NCI-H2029 treated with DMSO at 0.1 percent for 48 hours (cell line): ENCODE measurements at places on chromosomes 16 and 17.

GRCh38 chr17:9645851-9646545 lies 681 bp downstream of the USP43 start:
- no peak for DNase-seq

- no peak for DNase-seq
Observed at GRCh38 chr17:30720013-30720471, 104.5 kb downstream of the CRLF3 start.

DNA sequence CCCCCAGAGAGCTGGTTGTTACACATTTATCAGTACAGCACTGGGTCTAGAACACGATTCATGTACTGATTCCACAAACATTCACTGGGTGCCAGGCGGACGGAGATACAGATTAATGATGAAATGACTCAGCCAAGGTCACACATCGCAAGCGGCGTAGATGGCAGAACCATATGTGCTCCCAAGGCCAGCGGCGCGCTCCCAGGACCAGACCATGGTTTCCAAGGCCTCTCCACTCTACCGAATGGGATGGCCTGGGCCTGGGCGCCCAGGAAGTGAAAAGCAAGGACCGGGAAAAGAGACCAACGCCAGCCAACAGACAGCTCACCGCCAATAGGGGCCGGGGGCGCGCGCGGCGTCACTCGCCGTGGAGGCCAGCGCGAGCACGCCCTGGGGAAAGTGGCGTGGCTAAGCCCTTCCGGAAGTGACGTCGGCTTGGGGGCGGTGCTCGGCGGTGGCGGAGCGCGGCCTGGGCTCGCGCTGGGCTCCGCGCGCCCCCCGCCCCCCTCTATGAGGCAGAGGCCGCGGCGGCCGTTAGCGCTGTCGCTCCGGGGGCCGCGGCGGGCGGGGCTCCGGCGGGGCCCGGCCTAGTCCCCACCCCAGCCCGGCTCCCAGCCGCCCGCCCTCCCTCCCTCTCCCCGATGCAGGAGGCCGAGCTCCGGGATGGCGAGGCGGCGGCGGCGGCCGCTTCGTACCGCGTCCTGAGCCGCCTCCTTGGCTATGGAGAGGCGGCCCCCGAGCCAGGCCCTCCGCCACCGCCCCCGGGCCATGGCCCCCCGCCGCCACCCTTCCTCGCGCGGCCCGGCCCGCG lies at the start of gene SOCS7:
TSS of gene SOCS7 (plus strand) at position 433 of the 811 bp plus-strand sequence. CDS start at position 642, 209 bp downstream.
- DNase-seq: peak; percentile 58

DNA sequence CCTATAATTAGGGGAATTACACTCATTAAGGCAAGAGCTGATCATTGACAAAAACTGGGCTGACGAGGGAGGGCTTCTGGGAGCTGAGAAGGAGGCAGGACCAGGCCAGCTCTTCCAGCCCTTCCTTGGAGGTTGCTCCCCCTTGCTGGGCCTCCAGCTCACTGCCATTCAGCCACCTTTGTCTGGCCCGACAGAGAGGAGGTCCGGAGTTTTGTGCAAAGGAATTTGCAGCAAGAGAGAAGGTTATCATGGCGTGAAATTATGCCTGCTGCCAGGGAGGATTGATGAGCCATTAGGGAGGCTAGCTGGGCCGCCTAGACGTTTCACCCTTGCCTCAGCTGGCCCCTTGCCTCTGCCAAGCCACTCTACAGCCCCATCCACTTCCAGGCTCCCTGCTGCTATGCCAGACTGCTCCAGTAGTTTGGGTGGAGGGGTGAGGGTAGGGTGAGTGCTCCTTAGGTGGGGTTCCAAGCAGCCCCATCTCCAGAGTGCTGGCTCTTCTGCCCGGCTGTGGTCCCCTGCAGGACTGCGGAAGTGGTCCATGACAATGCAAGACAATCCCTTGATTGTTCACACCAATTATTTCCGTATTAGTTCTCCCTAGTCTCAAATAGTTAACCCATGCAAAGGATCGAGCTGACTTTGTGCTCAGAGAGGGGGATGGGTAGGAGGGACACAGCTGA lies 17.1 kb upstream of the PHF12 start:
- DNase-seq: no peak

DNA sequence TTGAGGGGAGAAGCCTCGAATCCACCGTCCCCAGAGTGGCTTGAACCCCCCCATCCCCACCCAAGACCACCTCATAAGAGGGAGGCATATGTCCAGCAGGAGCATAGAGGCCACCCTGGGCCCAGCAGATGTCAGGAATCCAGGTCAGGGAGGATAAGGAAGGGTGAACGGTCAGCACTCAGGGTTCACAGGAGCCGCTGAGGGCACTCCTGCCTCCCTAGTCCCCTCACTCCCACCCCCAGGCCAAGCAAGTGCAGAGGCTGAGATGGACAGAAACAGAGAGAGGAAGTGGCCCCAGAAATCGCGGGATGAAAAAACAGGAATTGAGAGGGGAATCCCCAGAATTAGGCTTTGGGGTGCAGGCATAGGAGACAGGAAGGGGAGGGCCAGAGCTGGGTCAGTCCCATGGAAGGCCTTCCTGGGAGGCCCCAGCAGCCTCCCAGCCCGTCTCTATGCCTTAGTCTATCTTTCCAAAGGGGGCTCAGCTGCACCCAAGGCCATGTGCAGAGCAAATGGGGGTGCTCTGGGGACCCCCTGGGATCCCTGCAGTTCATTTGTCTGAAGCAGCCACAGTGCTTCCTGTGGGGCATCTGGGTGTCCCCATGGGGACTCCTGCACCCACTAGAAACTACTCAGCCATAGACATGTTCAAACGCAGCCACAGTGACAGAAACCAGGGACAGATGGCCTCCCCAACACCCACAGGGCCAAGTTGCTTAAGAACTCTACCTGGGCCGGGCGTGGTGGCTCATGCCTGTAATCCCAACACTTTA lies 1.7 kb downstream of the CMTM3 start:
- no peak for DNase-seq

- DNase-seq: no peak
Observed at GRCh38 chr16:391885-392335, 5.1 kb upstream of the NME4 start.

DNA sequence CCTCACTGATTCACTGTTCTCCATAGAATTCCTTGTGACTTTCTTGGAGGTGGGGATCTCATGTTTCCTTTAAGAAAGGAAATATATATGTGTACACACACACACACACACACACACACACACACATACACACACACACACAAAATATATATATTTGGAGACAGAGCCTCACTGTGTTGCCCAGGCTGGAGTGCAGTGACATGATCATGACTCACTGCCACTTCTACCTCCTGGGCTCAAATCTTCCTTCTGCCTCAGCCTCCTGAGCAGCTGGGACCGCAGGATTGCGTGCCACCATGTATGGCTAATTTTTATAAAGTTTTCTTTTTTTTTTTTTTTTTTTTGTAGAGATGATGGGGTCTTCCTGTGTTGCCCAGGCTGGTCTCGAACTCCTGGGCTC lies 45.9 kb downstream of the CDH13 start:
- DNase-seq: no peak

DNA sequence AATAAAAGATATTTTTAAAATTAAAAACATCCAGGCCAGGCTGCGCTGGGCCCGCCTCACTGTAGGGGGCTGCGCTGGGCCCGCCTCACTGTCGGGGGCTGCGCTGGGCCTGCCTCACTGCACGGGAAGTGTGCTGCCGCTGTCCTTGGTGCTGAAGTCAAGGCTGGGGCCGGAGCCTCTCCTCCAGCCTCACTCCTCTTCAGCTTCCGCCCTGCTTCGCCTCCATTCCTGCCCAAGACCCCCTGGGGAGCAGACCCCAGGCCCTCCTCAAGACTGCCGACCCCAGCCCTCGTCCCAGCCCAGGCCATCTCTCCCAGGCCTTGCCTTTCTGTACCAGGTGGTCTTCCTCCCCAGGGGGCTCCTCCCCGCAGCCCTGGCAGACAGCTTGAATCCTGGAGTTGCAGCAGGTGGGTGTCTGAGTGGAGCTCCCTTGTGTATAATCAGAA lies 26.2 kb downstream of the ENDOV start:
- DNase-seq: no peak

- DNase-seq: no peak
Observed at GRCh38 chr17:55354941-55355340, 66.7 kb downstream of the MMD start.

GRCh38 chr17:8482546-8482945 lies 46.9 kb downstream of the NDEL1 start:
- no peak for DNase-seq
